Astrocyte (in vitro differentiated cells and primary cell): ENCODE measurements at places on chromosomes 16 and 17.
A peak's percentile ranks its signal among the peaks of the same experiment; 100 is the strongest.

- DNase-seq: no peak
These were observed 21.5 kb downstream of the TRAP1 start for GRCh38 chr16:3695610-3696369.

DNA sequence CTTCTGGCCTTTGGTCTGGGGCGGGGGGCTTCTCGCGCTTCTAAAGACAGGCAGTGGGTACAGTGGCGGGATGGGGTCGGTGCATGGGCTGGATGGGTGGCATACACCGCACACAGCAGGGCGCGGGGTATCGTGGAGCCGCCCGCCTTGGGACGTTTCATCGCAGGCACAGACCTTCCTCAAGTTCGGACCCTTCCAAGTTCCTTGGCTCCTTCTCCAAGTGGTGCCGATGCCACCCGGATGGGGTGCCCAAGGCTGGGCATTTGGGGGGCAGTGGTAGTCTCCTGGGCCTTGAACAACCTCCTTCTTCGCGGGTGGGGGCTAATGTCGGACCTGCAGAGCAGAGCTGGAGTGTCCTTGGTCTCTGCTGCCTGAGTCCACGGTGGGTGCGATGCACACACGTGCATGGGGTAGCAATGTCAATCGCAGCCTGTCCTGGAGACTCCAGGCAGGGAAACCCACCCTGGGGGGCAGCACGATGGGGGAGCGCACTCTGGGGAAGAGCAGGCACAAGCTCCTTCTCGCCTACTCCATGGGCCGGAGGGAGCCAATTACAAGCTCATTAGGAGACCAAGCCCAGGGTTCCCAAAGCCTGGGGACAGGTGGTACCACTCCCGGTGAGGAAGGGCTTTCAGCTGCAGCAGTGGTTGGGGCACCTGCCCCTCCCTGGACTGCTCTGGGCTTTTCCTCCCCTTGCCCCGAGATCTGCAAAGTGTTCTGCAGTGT lies 686 bp upstream of the MTSS2 start:
- no peak for DNase-seq

DNA sequence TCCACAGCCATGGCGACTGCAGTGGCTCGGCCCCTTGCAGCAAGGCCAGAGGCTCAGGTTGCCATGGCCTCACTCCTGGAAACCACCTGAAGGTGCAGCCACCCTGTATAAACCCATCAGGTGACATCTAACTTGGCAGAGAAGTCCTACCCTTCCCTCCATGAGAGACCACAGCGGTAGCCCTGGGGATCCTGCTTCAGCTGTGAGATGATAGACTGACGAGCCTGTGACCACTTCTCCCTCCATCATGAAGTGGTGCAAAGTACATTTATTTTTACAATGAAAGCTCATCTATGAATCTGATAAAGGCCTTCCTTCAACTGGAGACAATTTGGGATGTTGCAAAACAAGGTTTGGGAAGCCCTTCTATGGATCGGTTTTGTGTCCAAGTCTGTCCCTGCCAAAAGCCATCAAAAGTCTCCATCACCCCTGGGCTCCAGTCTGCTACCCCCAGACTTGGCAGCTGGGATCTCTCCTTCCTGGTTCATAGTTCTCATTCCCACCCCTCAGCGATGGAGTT lies 1.8 kb downstream of the ZACN start:
- no peak for DNase-seq

DNA sequence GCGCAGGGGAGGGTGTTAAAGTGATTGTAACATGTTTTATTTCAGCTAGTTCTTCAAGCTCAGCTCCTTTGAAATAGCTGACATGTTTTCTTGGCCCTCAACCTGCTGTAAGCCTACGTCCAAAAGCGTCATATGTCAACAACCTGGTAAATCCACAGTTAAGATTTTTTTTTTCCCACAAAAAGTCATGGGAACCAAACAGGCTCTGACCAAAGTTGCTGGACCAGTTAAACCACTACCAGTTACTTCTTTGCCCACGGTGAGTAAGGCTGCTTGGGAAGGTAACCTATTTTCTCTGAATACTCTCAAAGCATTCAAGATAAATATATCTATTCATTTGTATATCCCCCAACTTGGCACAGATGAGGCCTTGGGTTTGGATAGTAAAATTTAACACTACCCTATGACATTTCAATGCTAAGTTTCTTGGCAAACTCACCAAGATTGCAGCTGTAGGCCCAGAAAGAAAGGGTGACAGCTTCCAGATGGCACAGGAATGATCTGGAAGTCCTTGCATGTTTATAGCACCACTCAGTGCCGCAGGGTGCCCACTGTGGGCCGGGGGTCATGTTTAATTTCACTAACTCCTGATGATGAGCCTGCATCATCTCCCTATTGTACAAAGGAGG lies 166.2 kb downstream of the XYLT1 start:
- peak; percentile 30 for DNase-seq

DNA sequence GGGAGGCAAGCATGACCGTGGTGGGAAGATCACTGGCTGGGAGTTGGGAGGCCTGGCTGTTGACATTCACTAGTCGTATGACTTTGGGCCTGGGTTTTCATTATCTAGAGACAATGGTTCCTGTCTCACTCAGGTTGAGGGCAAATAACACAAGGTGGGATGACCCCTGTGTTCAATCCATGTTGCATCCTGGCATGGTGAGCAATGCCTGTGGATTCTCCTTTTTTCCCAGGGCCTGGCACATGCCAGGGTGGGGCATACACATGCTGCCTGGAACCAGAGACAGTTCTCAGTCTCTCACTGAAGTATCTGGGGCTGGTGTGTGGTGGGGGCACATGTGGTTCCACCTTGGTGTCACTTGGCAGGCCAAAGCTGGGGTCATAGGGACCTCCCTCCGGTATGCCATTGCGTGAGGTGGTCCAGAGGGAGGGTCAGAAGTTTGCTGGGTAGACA lies 5.4 kb downstream of the THRA start:
- DNase-seq: no peak

GRCh38 chr16:30647274-30647571 lies 3.5 kb upstream of the PRR14 start:
- no peak for DNase-seq

GRCh38 chr17:39703913-39704312 lies 4.0 kb downstream of the ERBB2 start:
- no peak for DNase-seq

GRCh38 chr17:17873450-17873991 lies 36.7 kb upstream of the SREBF1 start:
- no peak for DNase-seq

DNA sequence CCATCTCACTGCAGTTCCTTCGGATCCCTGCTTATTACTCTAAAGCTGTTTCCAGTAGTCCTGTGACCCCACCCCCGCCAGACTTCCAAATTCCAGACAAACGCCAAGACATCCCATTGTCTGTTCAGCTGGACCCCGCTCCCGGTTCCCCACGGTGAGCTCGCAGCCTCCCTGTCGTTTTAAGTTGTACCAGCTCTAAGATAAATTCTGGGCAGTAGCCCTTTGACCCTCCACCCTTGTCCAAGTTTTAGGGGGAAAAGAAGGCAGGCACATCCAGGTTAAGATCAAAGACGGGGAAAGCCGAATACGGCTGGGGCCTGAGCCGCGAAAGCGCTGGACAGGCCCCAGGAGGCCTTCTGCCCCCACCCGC lies 589 bp downstream of the ARL6IP1 start:
- DNase-seq: no peak

DNA sequence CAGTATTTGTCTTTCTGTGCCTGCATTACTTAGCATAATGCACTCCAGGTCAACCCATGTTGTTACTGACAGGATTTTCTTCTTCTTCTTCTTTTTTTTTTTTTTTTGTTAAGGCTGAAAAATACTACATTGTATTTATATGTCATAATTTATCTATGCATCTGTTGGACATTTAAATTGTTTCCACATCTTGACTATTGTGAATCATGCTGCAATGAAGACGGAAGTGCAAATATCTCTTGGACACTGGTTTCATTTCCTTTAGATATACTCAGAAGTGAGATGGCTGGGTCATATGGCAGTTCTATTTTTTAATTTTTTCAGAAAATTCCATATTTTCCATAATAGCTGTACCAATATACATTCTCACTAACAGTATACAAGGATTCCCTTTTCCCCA lies 272.7 kb upstream of the PMFBP1 start:
- DNase-seq: no peak

GRCh38 chr17:38857271-38857670 lies 3.8 kb upstream of the RPL23 start:
- no peak for DNase-seq

- DNase-seq: peak; percentile 53
These were observed 45.4 kb downstream of the HNF1B start for GRCh38 chr17:37699285-37699973.

DNA sequence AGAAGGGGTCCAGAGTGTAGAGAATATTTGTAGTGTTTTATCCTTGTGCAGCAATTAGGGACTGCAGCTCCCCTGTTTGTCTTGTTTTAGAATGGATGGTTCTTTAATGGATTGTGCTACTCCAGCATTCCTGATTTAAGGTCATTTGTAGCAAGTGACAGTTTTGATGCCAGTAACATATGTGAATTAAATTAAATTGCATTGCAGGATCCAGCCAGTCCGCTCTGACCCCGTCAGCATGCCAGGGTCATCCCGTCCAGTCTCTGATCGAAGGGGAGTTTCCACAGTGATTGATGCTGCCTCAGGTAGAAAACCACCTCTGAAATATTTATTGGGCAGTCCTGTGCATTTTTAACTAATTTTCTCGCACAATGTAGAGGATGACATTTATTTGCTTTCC lies 315.4 kb upstream of the TBX2 start:
- DNase-seq: no peak

DNA sequence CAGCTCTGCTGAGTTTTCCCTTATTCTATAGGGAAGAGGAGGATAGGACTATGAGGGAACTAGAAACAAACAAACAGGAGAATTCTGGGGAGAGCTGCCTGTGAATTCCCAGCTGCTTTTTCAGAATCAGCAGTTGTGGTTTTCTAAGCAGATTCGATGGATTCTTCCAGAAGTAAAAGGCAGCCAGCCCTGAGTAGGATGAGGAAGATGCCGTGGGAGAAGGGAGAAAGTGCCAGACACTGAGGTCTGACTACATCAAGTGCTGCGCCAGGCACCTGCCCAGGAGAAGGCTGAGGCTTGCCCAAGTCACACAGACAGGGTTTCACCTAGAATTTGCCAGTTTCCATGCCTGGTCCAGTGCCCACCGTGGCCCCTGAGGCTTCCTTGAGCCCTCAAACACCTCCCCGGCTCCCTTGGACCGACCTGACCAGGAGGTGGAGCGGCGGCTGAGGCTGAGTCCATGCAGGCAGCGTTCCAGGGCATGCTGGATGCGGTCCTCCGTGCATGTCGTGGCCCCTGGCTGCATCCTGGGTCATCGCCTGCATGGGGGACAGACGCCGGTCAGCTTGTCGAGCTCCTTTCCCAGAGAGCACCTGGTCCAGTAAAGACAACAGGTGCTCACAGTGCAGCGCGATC lies 43.6 kb upstream of the PIK3R6 start:
- DNase-seq: no peak

DNA sequence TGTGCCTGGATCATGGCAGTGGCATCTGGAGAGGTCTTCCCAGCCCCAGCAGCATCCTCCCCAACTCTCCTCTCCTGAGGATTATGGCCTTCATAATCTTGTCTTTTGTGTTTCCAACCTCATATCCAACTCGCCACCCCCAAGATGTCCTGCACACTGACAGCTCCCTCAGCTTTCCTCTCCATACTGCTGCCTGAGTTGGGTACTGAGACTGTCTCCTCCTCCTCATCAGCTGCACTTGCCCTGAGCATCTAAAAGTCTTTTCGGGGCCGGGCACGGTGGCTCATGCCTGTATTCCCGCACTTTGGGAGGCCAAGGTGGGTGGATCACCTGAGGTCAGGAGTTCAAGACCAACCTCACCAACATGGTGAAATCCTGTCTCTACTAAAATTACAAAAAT lies 2.0 kb downstream of the CD300LB start:
- no peak for DNase-seq
